ENCODE measurements at places on chromosomes 11 and 22. TPM values are rescaled to one million over a fixed set of nuclear protein-coding genes. Genes with fewer than 3 reads are reported as not detected.

Gene LMO1
- not detected for total RNA-seq

Gene OR2AG1
- not detected for total RNA-seq

Gene NXPE4
- not detected for total RNA-seq

Gene OR51I1
- total RNA-seq = not detected

Gene LRRC56
- 0.22 TPM for total RNA-seq

Gene OR52I2
- total RNA-seq = not detected

All from placental epithelial cell (primary cell).